ENCODE measurements at places on chromosomes 16 and 17.

DNA sequence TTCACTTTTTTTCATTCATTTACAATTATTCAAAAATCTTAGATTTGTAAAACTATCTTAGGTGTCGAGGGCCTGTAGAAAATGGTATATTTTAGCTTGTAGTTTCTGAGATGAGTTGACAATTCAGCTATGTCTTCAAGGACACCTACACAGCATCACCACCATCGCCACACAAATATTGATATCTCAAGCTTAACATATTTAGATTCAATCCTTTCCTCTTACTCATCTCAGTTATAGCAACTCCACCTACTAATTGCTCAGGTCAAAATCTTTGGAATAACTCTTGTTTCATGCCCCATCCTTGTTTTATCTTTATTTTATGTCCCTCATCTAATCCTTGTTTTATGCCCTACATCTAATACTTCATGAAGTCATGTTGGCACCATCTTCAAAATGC lies 276.8 kb downstream of the CDH11 start:
- no peak for DNase-seq

GRCh38 chr17:16584273-16584995 lies 15.4 kb upstream of the ZNF287 start:
- DNase-seq = peak; percentile 50

DNA sequence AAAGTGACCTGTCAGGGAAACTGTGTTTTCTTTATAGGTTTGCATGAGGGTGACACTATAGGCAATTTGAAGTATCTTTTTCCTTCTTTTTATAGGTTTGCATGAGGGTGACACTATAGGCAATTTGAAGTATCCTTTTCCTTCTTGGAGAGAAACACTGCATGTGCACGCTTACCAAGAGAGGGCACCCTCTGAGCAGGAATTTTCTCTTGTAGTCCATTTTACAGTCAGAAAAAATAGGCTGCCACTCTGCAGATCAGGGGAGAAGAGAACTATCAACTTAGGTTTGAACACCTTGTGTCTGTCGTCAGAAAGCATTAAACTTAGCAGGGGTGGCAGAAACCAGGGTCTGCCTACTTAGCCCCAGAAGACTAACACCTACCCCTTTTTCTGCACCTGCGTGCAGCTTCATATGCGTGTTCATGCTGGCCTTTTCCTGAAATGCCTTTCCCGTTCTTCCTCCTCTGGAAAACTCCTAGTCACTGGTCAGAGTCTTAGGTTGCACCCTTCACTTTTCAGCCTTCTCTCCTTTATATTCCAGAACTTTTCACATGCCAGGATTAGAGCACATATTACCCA lies 16.4 kb upstream of the SMIM36 start:
- no peak for DNase-seq

- DNase-seq = no peak
Observed at GRCh38 chr17:10083864-10084263, 114.5 kb downstream of the GAS7 start.

GRCh38 chr16:12330946-12331345 lies 354.4 kb downstream of the SNX29 start:
- DNase-seq = no peak

- DNase-seq = no peak
Observed at GRCh38 chr17:81683208-81683583, 401 bp downstream of the ARL16 start.
